Posterior cingulate gyrus (tissue), 11 donors: ENCODE measurements at places on chromosomes 6 and 20.

GRCh38 chr6:161696801-161697200 is 422.9 kb upstream of the AGPAT4 start:
- no peak for DNase-seq

DNA sequence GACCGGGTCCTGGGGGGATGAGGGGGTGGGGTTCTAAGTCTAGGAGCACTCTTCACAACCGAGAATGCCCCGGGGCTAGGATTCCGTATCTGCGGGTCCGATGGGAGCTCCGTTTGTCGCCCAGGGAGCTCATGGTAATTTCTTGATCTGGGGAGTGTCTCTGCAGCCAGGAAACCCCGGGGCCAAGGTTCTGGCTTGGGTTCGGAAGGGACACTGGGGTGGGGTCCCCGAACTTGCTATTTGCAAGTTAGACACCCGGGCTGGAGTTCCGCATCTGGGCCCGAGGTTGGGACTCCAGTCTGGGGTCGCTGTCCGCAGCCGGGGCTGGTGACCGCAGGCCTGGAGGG is 397 bp downstream of the PEDS1 start:
- DNase-seq: no peak

- DNase-seq: no peak
These were observed 979.0 kb downstream of the KIF16B start for GRCh38 chr20:15594158-15594695.

- no peak for DNase-seq
These were observed 120.5 kb downstream of the NCOA3 start for GRCh38 chr20:47622118-47622665.

GRCh38 chr6:124539096-124539495 is 423.1 kb upstream of the RNF217 start:
- DNase-seq: no peak

DNA sequence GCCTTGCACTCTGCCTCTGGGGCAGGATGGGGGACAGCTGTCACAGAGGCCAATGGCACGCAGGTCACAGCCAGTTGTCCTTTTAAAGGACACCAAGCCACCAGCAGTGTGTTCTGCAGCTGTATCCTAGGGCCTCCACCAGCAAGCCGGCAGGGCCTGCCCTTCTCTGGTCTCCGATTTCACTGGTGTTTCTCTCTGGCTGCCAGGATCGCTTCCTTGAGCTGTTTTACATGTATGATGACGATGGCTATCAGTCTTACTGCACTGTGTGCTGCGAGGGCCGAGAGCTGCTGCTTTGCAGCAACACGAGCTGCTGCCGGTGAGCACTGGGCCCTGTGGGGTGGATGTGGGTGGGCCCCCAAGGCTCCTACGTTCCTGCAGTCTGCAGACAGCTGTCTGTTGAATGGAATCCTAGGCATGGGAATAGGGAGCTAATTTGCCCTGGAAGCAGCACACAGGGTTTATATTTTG is 22.7 kb upstream of the MAPRE1 start:
- no peak for DNase-seq

- DNase-seq: no peak
These were observed 137.9 kb downstream of the RPS12 start for GRCh38 chr6:132952031-132952867.

DNA sequence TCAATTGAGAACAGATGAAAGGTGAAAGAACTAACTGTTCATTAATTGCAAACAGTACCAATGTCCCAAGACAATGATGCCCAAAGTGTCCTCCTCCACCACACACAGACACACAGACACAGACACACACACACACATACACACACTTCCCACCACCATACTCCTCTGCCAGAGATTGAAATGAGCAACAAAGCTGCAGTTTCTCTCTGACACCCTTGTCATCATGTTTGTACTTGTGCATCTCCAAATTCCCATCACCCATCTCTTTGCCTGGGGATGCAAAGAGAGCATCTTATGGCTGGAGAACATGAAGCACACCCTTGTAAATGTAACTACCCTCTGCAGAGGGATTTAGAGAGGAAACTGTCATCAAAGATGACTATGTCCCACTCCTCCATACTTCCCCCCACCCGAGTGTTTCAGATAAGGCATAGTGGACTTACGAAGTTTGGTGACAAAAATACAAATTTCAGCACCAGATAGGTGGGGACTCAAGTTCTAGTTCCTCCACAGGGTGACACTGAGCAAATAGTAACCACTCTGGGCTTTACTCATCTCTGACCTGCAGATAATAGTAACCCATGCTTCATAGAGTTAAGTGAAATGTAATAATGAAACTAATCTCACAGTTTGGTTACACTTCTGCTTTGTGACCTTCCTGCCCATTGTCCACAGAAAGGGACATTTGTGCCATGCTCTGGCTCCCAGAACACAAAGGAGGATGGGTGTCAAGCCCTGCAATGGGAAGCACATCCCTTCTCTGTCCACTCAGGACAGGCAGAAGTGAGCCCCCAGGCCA is 8.7 kb downstream of the MAFB start:
- DNase-seq: no peak

- no peak for DNase-seq
These were observed 34.5 kb downstream of the KIF16B start for GRCh38 chr20:16538779-16539178.

- no peak for DNase-seq
These were observed 56.2 kb downstream of the RAB44 start for GRCh38 chr6:36753671-36754405.

DNA sequence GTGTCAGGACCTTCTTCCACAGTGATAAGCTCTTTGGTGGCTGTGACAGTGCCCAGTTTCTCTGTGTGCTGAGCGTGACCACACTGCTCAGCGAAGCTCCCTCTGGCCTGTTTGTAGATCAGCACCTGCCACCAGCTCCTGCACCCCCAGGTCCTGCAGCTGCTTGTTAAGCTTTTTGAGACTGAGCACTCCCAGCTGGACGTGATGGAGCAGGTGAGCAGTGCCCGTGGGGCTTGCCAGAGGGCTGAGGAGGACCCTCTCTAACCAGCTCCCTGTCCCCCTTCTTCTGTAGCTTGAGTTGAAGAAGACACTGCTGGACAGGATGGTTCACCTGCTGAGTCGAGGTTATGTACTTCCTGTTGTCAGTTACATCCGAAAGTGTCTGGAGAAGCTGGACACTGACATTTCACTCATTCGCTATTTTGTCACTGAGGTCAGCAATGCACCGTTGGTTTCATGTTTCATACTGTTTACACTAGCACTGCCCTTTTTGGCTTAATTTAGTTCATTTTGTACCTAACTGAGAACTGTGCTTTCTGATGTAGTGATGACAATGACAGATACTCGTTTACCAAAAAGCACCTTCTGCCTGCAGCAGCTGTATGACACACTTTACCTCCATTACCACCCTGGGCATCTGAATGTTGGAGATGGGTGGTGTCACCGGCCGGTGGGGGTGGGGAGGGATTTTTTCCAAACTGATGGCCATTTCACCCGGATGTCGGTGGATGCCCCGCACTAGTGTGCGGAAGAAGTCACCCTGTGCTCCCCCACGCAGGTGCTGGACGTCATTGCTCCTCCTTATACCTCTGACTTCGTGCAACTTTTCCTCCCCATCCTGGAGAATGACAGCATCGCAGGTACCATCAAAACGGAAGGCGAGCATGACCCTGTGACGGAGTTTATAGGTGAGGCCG is 12.5 kb downstream of the NELFCD start:
- DNase-seq: no peak

- DNase-seq: no peak
These were observed 139.9 kb downstream of the AGPAT4 start for GRCh38 chr6:161133963-161134362.

GRCh38 chr20:4880051-4880450 is 121.3 kb downstream of the SLC23A2 start:
- DNase-seq: no peak

DNA sequence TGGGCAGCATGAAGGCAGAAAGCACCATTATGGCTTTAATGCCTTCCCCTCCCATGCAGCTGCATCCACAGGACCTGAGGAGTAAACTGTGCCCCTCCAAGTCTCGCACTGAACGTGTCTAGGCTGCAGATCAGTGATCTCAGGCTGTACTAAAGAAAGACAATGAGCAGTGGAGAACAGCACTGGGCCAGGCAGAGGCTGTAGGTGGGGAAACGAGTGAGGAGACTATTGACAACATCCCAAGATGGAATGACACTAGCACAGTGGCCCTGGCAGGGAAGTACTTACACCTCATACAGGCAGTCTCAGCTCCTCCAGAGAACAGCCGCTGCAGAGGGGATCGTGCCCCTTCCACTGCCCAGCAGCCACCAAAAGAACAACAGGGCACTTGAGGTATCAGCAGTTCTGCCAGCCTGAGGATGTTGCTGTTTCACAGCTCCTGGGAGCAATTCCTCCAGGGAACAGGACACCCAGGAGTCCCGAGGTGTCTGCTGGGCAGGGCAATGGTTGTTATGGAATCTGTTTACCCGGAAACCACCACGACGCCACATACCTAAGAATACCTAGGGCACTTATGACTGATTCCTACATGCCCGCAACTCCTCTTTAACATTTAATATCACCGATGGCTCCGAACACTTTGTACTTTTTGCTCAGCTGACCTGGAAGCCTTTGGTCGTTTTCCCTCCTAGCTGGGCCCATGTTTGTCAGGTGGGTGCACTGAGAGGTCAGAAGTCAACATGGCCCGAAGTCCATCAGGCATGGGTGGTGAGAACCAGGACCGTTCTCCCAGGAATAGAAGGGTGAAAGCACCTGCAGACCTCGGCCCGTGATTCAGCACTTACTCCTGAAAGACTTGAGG is 79.1 kb downstream of the SLC22A23 start:
- no peak for DNase-seq

- DNase-seq: no peak
These were observed 805.8 kb upstream of the GJE1 start for GRCh38 chr6:141326925-141327324.

DNA sequence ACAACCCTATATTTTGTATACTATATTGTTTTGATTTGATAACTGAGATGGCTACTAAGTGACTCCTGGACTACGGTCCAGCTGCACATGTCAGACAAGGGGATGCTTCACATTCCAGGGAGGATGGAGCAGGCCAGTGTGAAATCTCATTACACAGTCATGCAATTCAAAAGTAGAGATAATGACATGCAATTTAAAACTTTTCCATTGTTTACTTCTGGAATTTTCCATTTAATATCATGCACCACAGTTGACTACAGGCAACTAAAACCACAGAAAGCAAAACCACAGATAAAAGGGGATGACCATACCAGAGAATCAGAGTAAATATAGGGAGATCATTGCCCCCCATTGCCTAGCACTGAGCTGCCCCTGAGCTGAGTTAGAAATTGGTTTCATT is 366.4 kb downstream of the BTBD9 start:
- no peak for DNase-seq

GRCh38 chr6:34147906-34148630 is 2.2 kb upstream of the GRM4 start:
- DNase-seq: no peak

DNA sequence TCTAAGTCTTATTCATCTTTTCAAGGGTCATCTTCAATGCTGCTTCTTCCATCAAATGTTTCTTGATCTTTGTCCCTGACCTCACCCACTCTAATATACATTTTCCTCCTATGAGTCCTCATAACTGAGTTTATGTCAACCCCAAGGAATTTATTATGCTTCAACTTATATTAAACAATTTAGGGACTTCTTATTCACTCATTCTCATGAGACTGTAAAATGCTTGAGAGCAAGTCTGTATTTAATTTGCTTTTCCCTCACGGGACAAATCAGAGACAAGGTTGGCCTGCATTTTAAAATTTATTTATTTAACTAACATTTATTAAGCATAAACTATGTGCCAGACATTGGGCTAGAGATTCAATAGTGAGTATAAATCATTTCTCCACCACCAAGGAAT is 312.0 kb upstream of the NT5E start:
- DNase-seq: no peak

- DNase-seq: no peak
These were observed 47.6 kb downstream of the BACH2 start for GRCh38 chr6:90249034-90249433.
